ENCODE measurements at places on chromosomes 5 and 9.

DNA sequence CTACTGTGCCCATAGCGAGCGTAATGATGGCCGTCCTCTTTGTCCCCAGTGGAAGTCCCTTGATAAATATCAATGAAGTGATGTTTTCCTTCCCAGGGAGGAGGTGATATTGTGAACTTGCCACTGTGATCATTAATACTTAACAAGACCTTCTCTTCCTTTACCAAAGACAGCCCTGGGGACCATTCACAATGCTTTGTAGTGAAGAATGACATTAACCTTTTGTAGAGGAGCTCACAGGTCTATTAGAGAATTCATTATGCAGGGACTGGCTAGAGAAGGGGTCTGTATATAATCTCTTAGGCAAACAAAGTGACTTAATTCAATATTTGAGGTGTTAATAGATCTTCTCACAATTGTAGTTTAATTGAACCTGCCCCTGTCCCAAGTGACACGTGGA lies 452.9 kb upstream of the DMAC1 start:
- no peak for DNase-seq

DNA sequence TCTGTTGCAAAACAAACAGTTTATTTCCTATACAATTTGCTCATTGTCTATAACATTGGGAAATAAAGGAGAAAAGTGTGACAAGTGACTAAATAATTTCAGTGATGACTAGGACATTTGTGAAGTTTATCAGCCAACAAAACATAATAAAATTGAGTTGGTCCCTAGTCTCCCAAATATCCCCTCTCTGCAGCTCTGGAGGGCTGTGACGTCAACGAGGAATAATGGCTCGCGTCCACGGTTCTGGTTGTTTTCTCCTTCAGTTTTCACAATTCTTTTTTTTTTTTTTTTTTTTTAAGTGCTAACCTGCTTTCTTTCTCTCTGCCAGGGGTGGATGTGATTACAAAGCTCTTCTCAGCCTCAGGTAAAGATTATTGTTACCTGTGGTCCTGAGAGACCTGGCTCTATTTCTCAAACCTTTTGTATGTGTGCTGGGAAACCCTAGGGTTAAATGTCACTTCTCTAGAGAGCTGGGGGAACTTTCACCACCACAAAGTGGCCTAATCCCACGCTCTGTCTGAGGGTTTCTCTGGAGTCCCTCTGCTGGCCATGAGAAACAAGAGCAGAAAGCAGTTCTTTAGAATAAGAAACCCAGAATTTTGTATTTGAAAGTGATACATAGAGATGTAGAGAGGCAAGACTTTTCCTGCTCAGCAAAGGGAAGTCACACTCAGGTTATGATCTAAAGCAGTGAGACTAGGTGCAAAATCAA lies 36.2 kb upstream of the ANKRD55 start:
- peak; percentile 29 for DNase-seq

DNA sequence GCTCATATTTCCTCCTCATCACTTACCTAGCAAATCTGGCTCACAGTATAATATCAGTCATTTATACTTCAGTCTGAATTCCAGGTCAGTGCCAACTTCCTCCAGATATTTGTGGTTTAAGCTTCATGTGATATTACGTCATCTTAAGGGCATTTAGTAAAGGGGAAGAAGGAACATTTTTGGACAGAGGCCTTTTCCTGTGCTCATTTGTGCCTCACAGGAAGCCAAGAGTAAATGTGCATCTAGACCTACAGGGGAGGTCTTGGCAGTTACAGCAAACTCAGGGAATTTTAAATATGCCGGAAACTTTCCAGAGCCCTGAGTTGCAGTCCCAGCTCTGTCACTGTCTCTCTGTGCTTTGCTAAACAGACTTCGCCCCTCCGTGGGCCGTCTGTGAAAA lies 12.3 kb upstream of the KCNIP1 start:
- no peak for DNase-seq

DNA sequence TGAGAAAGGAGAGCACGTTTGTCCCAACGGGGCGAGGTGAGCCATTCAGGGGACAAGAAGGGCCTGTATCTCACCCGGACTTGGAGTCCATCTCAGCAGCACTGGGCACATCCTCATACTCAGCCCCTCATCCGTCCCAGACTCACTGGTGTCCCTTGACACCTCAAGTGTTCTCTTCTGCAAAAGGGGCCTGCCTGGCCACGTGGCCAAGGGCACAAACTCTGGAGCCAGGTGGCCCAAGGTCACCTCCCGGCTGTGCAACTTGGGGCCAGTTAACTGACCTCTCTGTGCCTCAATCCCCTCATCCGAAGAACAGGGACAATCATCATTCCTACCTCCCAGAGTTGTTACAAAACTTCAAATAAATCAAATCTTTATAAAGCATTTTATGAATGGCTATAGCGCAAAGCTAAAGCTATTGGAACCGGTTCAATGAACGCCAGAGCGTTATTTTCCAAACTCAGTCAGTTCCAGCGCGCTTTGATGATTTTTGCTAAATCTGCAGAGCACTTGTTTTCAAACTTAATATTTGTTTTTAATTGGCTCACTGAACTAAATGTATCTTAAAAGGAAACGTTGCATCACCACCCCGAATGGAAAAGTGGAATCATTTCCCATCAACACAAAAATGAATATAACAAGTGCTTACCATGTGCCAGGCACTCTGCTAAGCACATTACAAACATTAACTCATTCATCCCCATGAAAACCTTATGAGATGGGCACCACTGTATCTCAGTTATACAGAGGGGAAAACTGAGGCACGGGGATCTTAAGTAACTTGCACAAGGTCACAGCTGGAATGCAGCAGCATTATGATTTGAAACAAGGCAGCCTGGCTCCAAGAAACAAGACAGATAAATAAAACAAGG lies 49.3 kb downstream of the DUSP1 start:
- peak; percentile 34 for DNase-seq

GRCh38 chr5:88870285-88870684 lies 12.7 kb downstream of the MEF2C start:
- DNase-seq: no peak

All from activated CD4-positive, alpha-beta T cell treated with anti-CD3 and anti-CD28 coated beads for 36 hours (primary cell).